ACHN (cell line): ENCODE measurements at places on chromosomes 5 and 9.

GRCh38 chr5:173458828-173459609 is 130.8 kb upstream of the STC2 start:
- DNase-seq, result no peak

DNA sequence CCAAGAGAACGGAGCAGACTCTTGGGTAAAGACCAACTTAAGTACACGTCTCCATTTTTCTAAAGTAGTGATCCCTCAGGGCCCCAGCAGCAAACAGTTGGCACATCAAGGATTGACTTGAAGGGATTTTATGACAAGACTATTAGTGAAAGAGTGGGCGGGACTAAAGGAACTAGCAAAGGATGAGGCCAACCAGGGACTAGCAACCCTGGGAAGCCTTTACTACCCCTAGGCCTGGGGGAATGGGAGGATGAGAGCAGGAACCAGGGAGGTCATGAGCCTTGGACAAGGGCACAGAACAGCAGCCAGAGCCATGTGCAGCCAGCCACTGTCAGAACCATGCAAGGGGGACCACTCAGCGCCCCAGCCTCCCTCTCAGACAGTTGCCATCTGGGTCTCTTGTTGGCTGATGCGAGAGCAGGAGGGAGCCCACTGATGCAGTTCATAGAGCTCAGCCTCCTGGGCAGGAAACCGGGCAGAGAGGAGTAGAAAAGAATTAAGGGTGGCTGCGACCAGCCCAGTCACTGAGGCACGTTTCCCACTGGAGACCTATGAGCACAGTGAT is 28.1 kb downstream of the TGFBI start:
- no peak for DNase-seq

GRCh38 chr9:129609486-129610212 is 11.3 kb downstream of the C9orf50 start:
- peak; percentile 19 for DNase-seq

GRCh38 chr9:91586282-91586681 is 162.7 kb upstream of the NFIL3 start:
- no peak for DNase-seq

DNA sequence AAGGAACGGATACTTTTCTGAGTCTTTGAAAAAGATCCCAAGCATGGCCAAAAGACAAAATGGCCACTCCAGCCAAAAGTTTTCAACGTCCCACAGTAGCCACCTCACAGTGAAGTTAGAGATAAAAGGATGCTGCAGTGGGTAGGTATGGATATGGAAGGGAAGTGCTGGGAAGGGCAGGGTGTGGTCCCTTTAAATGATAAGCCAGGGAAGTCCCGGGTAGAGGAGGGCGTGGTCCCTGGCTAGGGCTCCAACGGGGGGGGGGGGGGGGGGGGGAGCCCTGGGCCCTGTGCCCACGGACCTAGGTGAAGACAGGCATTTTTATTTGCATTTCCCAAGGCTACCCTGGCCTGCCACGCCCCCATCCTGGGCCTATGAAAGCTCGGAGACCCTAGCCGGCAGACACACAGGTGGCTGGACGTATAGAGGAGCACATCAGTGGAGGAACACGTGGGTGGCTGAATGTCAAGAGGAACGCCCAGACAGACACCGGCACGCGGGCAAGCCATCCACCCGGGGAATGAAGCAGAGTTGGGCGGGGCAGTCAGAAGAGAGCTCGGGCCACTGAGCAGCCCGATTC is 306.7 kb downstream of the NFIB start:
- no peak for DNase-seq

- no peak for DNase-seq
Observed at GRCh38 chr5:172410662-172411483, 43.5 kb downstream of the SH3PXD2B start.

DNA sequence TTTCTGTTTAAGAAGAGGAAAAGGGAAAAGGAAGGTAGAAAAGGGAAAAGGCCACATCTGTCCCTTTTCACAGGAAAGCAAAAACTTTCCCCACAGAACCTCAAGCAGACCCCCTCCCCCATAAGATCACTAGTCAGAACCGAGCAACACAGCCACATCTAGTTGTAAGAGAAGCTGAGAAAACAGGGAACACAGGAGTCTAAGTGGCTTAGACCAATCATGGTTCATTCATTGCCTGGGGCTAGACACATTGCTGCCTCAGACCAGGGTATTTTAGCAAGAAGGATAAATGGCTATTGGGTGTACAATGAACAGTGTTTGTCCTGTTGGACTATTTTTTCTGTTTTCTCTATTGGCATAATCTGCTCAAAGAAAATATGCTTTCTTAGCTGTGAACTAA is 98.0 kb downstream of the ARL15 start:
- no peak for DNase-seq

DNA sequence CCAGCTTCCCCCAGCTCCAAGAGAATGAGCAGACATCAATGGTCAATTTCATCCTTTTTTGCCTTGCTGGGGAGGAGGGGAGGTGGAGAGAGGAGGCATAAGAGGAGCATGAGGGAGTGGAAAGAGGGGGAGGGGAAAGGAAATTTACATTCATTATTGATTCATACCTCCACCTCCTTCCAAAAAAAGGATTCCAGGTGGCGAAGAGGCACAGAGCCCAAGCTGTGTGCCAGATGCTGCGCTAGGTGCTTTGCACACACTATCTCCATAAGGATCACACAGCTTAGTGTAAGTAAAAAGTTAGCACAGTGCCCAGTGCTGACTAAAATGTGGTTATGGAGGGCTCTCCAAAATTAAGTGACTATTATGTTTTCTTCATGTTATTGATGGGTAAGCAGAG is 11.0 kb downstream of the ASTN2 start:
- DNase-seq, result no peak

DNA sequence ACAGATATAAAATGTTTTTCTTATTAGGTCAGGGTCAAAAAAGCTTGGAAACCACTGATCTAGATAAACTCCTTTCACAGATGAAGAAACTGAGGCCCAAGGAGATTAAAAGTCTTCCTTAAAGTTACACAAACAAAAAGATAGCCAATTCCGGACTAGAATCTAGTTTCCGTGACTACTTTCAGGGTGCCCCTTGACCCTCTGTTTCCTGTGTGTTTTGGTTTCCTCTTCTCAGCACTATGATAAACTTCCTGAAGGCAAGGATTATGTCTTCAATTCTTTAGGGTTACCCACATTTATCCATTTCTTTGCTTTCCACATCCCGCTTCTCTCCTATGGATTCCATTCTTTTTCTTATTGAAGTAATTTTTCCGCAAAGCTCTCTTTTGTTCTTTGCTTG is 83.1 kb downstream of the ADAMTS12 start:
- DNase-seq, result no peak

- no peak for DNase-seq
Observed at GRCh38 chr5:82662340-82662739, 384.2 kb upstream of the RPS23 start.

DNA sequence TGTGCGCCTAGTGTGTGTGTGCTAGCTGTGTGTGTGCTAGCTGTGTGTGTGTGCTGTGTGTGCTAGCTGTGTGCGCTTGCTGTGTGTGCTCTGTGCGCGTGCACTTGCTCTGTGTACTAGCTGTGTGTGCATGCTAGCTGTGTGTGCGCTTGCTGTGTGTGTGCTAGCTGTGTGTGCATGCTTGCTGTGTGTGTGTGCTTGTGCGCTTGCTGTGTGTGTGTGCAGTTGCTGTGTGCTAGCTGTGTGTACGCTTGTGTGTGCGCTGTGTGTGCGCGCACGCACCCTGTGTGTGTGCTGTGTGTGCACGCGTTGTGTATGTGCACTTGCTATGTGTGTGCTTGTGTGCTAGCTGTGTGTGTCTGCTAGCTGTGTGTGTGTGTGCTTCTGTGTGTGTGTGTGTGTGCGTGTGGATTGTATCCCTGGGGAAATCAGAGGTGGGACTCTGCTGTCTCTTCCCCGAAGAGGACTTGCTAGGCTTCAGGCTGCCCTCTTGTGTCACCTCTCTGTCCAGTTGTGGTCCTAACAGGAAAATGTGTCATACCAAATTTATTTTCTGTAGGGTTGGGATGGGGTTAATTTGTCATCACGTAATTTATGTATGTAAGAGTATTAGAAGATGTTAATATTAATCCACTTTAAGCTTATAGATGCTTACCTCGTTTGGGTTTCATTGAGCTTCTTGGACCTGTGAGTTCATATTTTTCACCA is 38.9 kb downstream of the TPPP start:
- no peak for DNase-seq

- no peak for DNase-seq
Observed at GRCh38 chr5:74187757-74188156, 452.8 kb downstream of the ENC1 start.

GRCh38 chr5:80541392-80541791 is 28.7 kb downstream of the ANKRD34B start:
- DNase-seq, result no peak

GRCh38 chr5:9090381-9091026 is 455.4 kb downstream of the SEMA5A start:
- no peak for DNase-seq

GRCh38 chr9:92747459-92748232 is 17.0 kb downstream of the BICD2 start:
- no peak for DNase-seq

GRCh38 chr9:29150606-29151005 is 1577.3 kb upstream of the C9orf72 start:
- DNase-seq, result no peak

DNA sequence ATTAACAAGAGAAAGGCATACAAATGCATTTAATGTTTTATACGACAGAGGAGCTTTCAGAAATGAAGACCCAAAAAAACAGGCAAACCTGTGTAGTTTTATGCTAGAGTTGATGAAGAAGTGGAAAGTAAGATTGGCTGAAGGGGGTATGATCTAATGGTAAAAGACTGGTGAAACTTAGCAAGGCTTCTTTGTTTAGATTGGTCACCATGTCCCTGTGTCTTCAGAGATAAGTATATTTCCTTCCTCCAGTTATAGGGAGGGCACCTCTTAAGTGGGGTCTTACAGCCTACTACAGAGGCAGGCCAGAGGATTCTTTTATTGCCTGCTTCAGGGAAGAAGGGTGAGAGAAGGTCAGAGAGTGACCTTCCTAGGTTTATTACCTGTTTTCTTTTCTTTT is 56.4 kb downstream of the PRKACG start:
- DNase-seq, result no peak

- DNase-seq, result no peak
Observed at GRCh38 chr5:35341189-35341588, 110.9 kb upstream of the PRLR start.

DNA sequence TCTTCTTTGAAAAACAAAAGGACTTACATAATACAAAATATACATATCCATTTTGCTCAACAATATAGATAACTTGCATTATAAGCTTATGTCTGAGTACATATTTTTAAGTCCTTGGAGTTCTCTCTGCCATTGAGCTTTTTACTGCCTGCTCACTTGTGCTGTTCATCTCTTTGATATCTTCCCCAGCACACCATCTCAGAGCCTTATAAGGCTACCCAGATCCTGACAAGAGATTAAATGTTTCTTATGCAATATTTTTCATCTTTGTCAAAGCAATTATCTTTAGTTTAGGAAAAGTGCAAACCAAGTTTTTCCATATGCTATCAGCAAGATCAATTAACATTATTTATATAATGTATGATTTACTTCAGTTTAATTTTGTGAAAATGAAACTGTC is 60.7 kb upstream of the ITGA1 start:
- no peak for DNase-seq

DNA sequence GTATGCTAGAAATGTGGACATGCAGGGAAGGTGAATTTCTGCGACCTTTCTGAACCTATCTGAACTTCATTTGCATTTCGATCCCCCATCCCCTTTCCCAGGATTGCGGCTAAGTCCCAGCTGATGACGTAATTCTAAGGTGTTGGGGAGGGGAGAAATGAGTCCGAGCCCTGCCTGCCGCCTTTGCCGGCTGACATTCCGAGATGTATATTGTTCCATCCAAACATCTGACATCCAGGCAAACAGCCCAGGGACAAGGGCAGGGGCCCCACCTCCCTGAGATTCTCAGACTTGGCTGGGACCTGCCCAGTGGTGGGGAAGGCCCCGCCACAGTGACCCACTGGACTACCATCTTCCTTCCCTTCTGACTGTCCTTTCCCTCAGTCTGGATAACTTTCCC is 494.6 kb downstream of the ENC1 start:
- DNase-seq, result no peak

- DNase-seq, result no peak
Observed at GRCh38 chr5:146249801-146250200, 46.4 kb downstream of the RBM27 start.

DNA sequence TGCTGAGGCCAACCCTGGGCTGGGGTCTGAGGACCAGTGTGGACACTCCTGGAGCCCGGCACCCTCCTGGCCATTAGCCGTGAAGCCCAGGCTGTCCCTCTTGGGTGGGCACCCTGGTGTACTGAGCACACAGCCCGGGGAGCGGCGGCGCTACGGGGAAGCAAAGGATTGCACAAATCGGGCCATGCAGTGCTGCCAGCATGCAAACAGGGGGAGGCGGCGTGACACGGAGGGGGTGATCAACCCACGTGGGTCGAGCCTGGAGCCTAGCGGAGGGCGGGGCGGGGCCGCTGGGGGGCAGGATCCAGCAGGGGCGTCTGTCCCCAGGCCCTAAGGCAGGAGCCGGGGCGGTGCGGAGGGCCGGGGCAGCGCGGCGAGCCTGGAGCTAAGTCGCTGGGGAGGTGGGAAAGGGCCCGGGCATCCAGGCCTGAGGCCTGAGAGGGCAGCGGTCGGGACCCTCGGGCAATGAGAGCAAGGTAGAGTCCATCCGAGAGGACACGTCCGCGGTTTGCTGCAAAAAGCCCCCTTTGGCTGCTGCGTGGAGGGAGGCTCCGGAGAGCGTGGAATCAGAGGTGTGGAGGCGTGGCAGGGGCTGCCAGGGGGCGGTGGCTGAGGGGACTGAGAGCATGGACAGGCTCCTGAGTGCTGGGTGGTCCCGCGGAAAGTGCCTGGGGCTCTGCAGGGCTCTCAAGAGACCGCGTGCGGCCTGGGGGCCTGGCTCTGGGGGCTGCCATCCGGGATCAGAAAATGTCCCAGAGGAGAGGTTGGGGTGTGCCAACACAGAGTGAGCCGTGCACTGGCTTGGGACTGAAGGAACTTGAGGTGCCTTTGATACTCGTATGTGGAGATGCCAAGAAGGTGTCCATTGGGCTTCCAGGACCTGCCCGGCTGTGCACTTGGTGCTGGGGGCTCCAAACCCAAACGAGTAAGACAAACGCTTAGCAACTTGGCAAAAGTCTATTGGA is 94.2 kb downstream of the BARX1 start:
- DNase-seq, result no peak

GRCh38 chr5:66179297-66180051 is 35.4 kb downstream of the SREK1 start:
- no peak for DNase-seq

- peak; percentile 6 for DNase-seq
Observed at GRCh38 chr5:137605411-137605810, 106.3 kb upstream of the SPOCK1 start.

DNA sequence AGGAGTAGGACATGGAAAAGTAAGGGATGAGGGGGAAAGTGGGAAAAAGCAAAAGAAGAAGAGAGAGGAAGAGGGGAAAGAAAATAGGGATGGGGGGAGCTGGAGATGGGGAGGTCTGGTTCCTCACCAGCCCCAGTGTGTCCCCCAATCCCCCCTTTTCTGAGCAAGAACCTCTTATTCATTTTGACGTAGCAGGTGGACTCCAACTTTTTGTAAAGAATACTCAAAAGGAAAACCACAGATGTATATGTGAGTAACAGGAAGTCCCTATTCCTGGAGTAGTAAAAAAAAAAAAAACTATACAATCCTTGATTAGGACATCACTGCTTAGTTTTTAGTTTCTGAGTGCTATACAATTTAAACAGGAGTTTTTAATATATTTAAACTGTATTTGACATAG is 3.9 kb upstream of the CFAP95 start:
- no peak for DNase-seq

- DNase-seq, result no peak
Observed at GRCh38 chr5:149005077-149005892, 57.6 kb downstream of the SH3TC2 start.

GRCh38 chr5:175861337-175862130 is 9.8 kb upstream of the CPLX2 start:
- DNase-seq, result no peak

- no peak for DNase-seq
Observed at GRCh38 chr9:14780251-14780650, 57.7 kb upstream of the CER1 start.
